WERI-Rb-1 (cell line): ENCODE measurements at places on chromosomes 5 and 9.

DNA sequence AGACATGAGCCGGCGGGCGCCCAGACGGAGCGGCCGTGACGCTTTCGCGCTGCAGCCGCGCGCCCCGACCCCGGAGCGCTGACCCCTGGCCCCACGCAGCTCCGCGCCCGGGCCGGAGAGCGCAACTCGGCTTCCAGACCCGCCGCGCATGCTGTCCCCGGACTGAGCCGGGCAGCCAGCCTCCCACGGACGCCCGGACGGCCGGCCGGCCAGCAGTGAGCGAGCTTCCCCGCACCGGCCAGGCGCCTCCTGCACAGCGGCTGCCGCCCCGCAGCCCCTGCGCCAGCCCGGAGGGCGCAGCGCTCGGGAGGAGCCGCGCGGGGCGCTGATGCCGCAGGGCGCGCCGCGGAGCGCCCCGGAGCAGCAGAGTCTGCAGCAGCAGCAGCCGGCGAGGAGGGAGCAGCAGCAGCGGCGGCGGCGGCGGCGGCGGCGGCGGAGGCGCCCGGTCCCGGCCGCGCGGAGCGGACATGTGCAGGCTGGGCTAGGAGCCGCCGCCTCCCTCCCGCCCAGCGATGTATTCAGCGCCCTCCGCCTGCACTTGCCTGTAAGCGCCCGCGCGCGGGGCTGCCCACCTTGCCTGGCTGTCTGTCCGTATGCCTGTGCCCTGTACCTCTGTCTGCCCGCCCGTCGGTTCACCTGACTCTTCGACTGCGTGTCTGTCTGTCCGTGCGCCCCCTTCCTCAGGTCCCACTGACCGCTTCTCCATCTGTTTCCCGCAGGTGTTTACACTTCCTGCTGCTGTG lies 412 bp downstream of the FGF18 start:
- DNase-seq: peak; percentile 54

DNA sequence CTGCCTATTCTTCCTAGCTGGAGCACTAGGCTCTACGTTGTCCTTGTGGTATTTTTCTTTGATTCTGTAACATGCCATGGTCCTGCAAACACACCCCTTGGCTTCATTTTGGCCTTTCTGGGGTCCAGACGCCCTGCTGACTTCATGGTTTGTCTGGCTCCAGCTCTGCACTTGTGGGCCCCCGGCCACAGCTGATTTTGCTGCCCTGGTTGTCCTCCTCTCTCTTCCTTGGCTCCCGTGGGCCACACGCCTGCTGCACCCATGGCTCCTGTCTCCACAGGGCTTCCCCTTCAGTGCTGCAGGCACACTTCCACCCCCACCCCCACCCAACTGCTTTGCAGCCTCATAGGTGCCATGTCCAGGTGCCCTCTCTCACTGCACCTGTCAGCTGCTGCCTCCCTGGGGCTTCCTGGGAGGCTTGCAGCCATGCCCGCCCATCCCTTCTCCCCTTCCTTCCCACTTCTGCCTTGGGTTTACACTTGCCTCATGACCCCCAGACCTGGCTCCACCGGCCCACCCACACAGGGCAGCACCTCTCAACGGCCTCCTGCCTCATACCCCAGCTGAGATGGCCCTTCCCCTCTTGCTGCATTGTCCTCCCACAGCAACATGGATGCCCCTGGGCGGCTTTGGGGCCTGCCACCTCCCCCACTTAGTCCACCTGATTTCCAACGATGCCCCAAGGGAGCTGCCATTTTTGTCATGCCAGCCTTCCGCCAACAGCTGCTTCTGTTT lies 25.6 kb downstream of the SLC6A3 start:
- peak; percentile 3 for DNase-seq

DNA sequence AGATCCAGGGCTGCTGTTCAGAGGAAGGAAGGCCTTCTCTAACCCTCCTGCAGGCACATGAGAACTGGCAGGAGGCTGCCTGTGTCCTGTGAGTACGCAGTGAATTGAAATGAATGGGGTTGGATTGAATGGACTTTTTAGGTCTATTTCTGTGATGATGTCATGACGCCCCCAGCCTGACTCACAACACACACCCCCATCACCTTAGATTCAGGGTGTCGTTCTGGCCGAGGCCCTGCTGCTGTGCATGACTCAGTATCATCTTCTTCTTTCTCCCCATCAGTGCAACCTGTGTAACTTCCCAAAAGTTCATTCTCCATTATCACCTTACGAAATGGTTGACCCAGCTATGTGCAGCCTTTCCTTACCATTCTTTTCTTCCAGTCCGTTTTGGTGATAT lies 5.4 kb downstream of the PCAT7 start:
- DNase-seq: no peak

- no peak for DNase-seq
Measured at GRCh38 chr5:139828207-139828895, 32.7 kb downstream of the PSD2 start.
